ENCODE measurements at places on chromosomes 6 and 20.

GRCh38 chr6:34510299-34510698, 44.4 kb downstream of the PACSIN1 start:
- DNase-seq, result no peak

DNA sequence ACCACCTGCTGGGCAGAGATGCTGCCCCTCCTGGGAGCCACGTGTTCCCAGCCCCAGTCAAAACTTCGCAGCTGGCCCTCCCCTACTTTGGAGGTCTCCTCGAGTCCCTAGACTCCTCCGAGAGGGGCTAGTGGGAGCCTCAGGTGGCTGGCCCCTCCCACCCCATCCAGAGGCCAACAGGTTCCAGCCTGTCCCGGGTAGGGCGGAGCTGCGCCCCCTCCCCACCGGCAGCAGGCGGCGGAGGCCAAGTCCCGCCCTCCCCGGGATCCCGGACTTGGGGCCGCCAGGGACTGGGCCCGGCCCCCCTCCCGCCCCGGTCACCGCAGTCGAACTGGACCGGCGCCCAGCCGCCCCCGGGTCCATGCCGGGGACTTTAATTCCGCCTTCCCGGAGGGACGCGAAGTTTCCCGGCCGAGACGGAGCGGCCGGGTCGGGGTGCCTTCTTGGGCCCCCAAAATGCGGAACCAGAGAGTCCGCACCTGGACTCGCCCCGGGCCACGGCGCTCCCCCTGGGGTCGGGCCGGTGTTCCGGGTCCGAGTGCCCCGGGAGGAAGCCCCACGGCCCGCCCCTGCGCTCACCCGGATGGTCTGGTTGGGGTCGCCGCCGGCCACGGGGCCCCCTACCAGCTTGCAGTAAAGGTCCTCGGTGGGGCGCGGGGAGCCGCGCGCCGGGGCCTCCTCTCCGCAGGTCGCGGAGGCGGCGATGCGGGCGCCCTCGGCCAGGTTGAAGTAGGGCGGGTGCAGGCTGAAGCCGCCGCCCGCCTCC, 559 bp downstream of the LAMA5 start:
- no peak for DNase-seq

DNA sequence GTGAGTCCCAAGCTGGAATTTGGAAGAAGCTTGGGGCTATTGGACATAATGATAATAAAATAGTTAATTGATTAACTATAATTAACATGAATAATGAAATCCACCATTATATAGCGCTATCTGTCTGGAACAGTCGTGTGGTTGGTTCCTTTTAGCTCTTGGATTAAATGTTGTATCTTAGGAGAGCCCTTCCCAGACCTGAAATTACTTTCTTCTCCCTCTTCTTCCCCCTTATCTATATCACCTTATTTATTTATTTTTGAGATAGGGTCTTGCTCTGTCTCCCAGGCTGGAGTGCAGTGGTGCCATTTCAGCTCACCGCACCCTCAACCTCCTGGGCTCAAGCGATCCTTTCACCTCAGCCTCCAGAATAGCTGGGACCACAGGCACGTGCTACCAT, 64.6 kb downstream of the NCOA3 start:
- no peak for DNase-seq

DNA sequence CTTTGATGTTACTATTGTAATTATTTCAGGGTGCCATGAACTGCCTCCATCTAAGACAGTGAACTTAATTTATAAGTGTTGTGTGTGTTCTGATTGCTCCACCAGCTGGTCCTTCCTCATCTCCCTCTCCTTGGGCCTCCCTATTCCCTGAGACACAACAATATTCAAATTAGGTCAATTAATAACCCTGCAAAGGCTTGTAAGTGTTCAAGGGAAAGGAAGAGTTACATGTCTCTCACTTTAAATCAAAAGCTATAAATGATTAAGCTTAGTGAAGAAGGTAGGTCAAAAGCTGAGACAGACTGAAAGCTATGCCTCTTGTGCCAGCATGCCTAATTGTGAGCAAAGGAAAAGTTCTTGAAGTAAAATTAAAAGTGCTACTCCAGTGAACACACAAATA, 35.5 kb upstream of the TMEM217 start:
- DNase-seq, result no peak

DNA sequence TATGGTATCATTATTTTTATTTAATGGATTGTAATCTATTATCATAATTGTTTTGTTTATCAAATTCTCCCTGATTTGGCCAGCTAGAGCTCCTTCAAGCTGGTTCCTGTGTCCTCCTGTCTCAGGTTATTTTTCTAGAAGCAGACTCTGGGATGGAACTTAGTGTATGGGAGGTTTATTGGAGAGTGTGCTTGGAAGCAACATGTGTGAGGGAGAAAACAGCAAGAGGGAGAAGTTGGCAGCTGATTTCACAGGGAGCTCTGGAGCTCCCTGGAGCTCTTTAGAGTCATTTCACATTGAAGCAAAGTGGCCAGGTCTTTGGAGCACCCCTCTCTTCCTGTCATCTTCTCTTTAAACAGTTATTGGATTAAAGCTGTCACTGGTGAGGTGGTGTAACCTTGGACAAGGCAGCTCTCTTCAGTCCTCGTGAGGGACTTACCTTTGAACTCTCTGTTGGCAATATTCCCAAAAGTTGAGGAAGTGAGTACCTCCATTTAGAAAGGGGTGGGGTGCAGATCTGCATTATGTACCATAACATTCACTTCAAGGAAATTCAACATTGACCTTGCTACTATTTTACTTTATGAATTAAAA, 103.6 kb downstream of the PHF3 start:
- DNase-seq, result no peak

DNA sequence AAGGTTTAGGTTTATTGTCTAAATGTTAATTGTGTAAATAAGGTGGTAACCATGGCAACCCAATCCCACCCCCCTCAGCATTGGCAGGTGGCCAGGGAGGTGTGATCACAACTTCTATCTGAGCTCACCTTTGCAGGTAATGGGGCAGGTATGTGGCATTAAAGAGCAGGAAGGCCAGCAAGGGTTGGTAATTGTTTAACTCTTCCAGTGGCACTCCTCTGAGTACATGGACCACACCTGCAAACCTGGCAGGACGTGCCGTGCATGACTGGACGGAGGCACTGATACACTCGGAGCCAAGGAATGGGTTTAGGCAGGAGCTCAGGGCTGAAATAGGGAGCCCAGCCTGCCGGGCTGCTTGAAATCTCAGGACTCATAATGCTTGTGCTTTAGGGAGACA, 107.0 kb upstream of the BMP2 start:
- DNase-seq, result no peak

DNA sequence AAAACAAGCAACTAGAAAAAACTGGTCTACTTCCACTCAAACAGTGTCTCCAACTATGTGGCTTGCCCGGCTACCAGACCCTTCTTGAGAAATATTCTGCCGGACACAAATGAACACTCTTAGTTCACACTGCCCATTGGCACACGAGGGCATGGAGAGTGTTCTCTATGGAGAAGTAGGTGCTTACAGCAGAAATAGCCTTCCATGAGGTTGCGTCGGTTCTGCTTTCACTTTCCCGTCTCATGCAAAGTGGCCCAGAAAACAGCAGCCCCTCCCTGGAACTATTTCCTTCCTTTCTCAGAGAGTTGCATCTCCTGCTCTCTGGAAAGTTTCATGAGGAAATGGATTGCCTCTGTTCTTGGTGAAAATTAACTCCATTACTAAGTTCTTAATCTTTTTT, 9.5 kb upstream of the HLA-DOA start:
- peak; percentile 9 for DNase-seq

DNA sequence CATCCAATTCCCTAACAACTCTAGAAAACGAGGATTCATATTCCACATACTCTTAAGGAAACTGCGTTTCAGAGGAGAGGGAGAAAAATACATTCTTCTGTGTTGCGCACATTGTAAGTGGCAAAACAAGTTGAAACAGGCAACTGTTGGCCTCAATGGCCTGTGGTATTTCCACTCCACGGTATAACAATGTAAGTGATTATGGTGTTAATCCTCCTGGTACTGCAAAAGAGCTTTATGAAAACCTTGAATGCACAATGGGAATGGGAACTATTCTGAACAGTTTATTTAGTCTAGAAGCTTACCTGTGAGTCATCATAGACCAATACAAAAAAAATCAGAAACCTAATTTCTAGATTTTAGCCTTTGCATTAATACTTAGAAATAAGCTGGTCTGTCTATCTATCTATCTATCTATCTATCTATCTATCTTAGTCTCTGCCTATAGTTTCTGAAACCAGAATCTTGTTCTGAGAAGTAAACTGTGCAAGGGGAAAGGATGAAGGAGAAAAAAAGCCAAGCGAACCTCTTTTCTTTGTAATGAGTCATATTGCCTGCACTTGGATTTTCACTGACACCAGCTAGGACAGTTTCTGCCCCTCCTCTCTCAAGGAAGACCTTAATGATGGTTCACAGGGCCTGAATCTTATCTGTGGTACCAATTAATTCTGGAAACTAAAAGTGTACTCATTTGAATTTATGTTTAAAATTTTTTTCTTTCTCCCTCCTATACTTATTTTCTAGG, 101.5 kb downstream of the RNF144B start:
- DNase-seq, result no peak

- no peak for DNase-seq
These were observed 93.6 kb upstream of the AGPAT4 start for GRCh38 chr6:161367472-161367871.

GRCh38 chr20:62067547-62068260, 2.0 kb upstream of the TAF4 start:
- no peak for DNase-seq

GRCh38 chr6:113281431-113281830, 575.7 kb upstream of the MARCKS start:
- DNase-seq, result no peak

GRCh38 chr6:35640017-35640664, 48.6 kb downstream of the FKBP5 start:
- DNase-seq, result no peak

DNA sequence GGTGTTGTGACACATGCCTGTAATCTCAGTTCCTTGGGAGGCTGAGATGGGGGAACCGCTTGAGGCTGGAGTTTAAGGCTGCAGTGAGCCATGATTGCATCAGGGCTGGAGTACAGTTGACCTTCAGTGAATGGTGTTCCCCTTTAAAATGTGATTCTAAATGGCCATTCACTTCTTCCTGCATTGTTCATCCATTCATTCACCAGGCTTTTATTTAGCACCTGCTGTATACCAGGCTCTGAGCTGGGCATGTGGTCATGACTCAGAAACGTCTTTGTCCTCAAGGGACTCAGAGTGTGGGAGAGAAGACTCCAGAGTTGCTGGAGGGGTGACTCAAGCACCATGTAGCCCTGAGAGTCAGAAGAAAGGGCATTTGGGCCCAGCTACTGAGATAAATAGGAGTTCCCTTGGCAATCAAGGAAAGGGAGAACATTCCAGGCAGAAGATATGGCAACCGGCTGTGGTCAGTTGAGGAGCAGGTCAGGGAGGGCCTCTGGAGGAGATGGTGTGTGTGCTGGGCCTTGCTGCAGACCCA, 101.1 kb downstream of the DLGAP4 start:
- DNase-seq, result no peak

- DNase-seq, result no peak
These were observed 575 bp downstream of the WTAP start for GRCh38 chr6:159727717-159728445.

DNA sequence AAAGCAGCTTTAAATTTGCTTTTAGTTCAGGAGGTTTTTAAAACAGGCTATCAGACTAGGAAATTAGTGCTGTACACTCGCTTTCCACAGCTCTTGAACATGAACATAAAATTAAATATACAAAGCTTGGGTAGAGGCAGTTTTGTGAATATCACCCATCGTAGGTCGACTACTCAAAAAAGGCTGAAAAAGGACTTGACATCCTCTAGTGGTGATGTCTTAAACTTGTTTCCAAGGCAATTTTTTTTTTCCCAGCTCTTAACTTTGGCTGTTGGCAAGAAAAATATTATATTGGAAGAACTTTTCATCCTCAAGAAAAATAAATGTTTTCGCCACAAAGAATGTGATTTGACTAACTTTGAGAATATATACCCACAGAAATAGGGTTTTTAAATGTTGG, 2.9 kb downstream of the MAP7 start:
- no peak for DNase-seq

DNA sequence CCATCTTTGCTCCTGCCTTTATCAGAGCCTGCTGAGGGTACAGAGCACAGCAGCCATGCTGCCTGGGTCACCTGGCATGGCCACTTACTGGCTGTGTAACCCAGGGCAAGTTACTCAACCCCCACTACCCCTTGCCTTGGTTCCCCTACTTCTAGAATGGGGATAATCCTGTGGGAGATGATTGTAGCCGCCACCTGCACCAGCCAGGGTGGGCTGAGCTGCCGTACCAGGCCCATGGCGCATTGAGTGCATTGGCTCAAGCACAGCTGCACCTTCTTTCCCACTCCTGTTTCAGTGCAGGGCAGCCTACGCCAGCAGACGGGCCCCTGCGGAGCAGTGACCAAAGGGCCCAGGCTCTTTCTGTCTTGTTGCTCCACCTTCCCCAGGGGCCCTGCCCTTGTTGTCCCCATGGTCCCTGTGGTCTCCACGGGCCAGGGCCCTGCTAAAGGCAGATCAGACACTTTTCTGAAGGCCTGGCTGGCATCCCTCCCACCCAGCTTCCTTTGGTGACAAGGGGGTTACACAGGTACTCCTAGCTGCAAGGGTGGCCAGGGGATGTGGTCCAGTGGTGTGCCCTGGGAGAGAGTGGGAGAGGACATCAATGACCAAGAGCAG, 159.4 kb upstream of the MLN start:
- no peak for DNase-seq

- DNase-seq, result no peak
These were observed 17.8 kb downstream of the TOMM34 start for GRCh38 chr20:44942264-44942973.

DNA sequence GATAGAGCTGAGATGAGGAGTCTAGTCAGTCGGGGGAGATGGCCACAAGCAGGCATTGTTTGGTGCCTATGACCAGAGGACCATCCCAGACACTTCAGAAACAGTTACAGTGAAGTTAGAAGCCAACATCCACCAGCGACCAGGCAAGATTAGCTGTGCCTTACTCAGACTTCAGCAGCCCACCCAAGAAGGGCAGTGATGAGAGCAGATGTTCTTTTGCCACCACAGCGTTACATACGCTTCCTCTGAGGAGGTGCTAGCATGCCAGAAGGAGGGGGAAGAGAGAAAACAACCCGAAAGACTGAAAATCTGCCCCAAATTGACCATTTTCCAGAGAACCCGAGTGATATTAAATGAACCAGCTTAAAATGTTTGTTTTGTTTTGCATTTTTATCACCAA, 186.8 kb downstream of the PRL start:
- DNase-seq, result no peak

All from NCI-H774 (cell line).